ENCODE measurements at places on chromosomes 7 and 10.

DNA sequence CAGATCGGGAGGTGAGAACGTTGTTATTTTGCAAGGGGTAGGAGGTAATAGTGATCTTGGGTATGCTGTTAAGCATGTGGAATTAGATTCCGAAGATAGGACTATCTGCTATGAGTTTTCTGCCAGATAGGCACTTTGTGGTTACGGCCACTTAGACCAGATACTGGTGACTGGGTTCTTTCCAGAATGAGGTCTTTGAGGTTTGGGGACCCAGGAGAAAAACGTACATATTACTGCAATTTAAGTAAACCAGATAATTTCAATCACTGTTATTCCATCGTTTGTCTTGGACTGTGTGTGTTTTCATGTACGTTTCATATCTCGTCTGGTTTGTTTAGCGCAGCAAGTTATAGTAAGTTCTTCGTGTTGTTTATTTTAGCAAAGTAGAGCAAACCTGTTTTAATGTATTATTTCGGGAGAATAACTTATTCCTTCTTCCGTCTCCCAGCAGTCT is 312 bp downstream of the ARL4A start:
- DNase-seq, result no peak

DNA sequence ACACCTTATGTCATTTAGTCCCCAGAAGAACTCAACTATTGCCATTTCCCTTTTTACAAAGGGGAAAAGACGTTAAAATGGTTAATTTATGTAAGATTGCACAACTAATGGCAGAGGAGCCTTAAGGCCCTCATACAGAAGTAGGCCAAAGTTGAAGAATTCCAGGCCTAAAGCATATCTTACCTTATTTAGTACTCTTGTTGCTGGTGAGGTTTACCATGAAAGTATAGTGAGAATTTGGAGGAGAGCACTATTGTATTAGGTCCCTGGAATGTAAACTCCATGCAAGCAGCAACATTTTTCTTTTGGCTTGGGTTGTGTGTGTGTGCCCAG is 731 bp upstream of the CRPPA start:
- no peak for DNase-seq

GRCh38 chr7:30168835-30169573 is 34.2 kb downstream of the MTURN start:
- DNase-seq, result no peak

- no peak for DNase-seq
Measured at GRCh38 chr10:129511086-129511485, 44.0 kb downstream of the MGMT start.

GRCh38 chr7:134701272-134701671 is 54.6 kb downstream of the BPGM start:
- DNase-seq, result no peak

DNA sequence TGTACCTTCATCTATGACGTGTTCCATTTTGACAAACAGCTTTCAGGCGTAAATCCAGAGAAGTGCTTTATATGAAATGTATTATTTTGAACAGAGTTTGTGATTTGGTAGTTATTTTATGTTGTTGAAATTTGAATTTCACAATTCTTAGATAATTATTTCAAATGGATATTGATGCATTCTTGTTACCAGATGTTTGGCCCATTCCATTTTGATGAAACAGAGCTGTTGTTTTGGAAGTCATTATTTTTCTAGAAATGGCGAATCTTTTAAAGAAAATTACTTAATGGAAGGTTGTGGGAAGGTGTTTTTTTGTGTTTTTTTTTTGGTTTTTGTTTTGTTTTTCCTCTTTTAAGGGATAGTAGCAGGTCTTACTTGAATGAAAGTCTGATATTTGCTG is 2.4 kb downstream of the OTUD1 start:
- no peak for DNase-seq

DNA sequence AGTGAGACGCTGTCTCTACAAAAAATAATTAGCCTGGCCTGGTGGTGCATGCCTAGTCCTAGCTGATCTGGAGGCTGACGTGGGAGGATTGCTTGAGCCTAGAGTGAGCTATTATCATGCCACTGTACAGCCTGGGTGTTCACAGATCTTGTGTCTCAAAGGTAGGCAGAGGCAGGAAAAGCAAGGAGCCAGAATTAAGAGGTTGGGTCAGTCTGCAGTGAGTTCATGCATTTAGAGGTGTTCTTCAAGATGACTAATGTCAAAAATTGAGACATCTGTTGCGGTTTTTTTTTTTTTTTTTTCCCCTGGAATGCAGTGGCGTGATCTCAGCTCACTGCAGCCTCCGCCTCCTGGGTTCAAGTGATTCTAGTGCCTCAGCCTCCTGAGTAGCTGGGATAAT is 5.4 kb downstream of the PPIA start:
- no peak for DNase-seq

GRCh38 chr10:71613261-71613777 is 106.3 kb downstream of the C10orf105 start:
- no peak for DNase-seq

DNA sequence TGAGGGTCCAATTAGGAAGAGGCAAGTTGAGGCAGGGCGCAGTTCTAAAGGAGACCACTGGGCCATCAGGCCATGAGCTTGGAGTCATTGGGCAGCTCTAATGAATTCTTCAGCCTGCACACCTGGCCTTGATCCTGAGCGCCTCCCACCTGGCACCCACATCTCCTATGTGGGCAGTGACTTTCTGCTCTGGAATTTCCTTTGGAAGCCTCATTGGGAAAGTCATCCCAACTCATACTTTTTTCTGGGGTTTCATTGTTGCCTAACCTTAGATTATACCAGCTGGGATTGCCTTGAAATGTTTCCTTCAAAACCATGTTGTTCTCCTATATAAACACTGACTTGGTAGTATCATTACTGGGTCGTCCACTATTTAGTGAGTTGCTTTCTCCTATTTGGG is 54.1 kb downstream of the PLPP4 start:
- DNase-seq, result no peak

GRCh38 chr7:157668221-157668883 is 331.5 kb downstream of the DNAJB6 start:
- no peak for DNase-seq

- no peak for DNase-seq
Measured at GRCh38 chr7:96558530-96558929, 151.1 kb downstream of the SEM1 start.

Measured in activated T-cell treated with anti-CD3 and anti-CD28 coated beads for 24 hours (primary cell).